ENCODE measurements at places on chromosomes 5 and 9.
A peak's percentile ranks its signal among the peaks of the same experiment; 100 is the strongest.

DNA sequence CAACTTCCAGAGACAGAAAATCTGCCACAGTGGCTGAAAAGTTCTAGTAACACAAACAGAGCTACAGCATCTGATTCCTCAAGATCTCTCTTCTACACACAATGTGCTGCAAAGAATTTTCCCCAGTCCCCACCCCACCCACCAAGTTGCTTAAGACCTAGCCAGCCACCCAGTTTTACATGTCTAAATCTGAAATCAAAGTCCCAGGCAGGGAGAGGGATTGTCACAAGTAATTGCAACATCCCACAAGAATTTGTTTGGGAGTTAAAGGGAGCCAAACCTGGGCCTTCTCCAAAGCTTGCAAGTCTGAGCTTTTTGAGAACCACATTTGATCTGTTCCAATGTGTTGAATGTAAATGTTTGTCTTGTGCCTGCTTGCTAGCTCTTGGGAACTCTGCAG, 15.5 kb downstream of the IGIP start:
- no peak for DNase-seq

DNA sequence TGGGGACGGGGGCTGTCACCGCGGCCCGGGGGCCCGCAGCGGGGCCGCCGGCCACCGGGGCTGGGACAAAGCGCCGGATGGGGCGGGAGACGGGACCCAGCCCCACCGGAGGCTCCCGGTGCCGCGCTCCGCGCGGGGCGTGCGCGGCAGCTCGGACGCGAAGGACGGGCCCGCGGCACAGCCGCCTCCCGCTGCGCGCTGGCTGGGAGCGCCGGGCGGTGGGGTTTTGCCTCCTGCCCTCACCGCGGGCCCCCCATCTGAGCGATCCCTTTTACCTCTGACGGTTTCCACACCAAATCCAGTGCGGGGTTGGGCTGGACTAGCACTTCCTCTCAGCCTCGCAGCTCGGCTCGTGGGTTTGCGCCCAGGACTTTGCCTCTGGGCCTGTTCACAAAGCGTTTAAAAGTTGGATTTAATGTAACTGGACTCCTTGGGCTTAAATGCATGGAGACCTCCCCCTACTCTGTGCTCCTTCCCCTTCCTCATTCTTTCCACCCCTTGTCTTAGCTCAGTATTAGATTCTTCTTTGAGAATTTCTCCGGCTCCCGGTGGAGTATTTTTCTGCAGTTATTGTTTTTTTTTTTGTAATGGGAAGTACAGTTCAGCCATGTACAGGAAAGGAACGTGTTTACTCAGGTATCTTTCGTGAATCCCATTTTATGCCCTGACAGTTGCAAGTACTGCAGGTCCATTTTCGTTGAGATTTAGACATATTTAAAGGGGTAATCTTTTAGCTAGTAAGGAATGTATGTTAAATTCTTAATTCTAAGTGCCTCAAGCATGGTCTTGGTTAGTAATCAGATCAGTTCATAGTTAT, 691 bp downstream of the FCHO2 start:
- DNase-seq: no peak

DNA sequence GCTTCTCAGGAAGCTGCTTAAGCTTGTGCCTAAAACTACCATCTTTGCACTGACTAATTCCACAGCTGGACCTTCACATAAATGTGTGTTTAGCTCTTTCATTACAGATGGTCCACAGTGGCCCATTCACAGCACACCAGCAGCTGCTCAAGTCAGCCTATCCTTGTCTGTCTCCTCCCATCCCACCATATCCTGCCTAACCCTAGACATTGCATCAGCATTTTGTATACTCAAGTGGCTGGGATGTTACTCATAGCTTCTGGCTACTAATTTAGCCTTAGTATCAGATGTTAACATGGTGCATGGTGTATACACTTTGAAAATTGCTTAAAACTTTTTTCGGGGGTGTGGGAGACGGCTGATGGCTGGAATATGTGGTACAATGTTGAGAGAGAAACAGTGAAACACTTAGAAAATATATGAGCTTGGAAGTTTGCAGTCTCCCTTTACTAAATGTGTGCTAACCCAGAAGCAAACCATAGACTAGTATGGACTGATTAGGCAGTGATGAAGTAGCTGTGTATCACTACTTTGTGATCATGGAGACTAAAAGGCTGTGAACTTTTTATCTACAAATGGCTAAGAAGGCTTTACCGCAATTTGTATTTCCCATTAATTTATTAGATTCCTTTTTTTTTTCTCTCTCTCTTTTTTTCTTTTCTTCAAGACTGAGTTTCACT, 83.1 kb downstream of the JMY start:
- DNase-seq: no peak

GRCh38 chr9:109779711-109780452, at the start of gene PALM2AKAP2:
Gene PALM2AKAP2 (plus strand): TSS chr9:109780198. CDS start chr9:109780489, 291 bp downstream.
- DNase-seq: no peak

DNA sequence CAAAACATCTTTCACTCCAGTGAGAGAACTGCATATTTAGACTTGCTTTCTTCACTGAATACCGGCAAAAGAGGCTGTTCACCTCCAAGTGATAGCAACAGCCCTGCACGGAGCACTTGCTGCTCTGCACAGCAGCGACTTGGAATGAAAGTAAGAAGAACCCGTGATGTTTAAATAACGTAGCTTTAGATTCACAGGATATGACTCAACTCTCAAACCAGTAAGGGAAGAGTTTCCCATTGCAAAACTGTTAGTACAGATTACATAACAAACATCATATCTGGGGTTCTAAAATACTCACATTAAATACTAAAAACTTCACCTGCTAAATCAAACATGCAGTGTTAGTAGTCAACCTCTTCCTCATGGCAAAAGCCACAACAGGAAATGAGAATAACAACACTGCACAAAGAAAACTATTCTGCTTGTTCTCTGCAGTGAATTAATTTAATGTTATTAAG, 203.4 kb downstream of the MCTP1 start:
- DNase-seq: no peak

DNA sequence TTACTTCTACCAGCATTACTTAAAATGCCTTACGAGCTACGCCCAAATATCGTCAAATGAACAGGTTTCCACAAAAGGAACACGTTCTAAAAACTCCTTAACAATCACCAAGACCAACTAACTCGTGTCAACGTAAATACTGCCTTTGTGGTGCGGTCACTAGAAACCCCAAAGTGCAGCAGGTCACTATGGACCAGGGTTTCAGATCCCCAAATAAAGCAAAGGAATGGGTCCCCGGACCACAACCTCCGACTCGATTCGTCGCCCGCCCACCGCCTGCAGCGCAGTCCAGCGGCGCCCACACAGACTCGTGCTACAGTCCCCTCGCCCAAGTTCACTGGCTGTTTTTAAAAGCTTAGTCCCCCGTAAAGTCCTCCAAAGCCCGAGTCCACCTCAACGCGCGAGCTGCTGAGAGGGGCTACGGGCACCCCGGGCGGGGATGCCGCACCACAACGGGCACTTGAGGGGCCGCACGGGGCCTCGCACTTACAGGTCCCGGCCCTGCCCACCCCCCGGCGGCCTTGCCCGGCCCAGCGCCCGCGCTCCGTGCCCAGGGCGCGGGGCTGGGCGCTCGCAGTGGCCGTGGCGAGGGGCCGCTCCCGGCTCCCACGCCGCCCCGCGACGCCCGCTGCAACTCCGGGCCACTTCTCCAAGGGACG, 1.1 kb downstream of the NFIB start:
- DNase-seq: no peak

DNA sequence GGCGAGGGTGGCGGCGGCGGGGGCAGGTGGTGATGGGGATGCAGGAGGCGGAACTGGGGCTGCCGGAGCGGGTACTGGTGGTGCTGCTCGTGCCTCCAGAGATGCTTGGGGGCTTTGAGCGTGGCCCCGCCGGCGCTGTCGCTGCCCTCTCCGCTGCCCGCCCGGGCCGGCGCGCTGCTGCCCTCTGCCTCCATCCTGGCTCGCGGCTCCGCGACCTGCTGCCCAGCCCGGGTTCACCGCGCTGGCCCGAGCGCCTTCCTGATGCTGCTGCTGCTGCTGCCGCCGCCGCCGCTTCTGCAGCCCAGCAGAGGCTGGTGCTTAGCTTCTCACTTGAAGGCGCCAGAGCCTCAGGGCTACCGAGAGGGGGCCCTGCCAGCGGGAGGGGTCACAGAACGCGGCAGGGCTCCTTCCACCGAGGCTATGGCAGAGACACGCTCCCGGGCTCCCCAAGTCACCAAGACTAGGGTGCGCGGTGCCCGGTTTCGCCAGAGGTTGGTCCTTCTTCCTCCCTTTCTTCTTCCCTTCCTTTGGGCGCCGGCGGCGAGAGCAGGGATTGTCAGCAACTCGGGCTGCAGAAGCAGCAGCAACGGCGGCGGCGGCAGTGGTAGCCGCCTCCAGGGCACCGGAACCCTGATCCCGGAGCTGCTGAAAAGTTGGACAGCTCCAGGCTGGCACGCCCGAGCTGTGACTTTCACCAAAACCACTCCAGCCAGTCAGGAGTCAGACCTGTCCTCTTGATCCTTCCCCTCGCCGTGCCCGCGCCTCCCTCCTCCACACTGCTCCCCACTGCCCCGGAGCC, at the start of gene PDE4D:
PDE4D (minus strand) TSS at position 298 of the 799 bp plus-strand sequence.
- DNase-seq: no peak

- no peak for DNase-seq
Observed at GRCh38 chr9:33676746-33677505, 118.4 kb upstream of the PRSS3 start.

DNA sequence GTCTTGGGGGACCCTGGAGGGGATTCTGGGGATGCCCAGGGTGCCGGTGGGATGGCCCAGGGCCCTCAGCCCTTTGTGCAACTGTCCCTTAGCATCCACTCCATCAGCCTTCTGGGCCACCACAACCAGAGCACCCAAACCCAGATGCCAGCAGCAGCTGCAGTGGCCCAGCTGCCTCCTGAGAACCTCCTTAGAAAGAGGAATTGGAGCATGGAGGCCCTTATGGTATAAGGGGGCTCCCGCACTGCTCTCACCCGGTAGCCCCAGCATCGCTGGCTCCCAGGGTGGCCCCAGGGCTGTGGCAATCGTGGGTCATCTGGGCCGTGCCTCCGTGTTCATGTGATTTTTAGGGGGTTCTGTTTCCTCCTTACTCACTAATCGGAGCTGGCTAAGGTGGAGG, 463.3 kb downstream of the ICE1 start:
- no peak for DNase-seq

DNA sequence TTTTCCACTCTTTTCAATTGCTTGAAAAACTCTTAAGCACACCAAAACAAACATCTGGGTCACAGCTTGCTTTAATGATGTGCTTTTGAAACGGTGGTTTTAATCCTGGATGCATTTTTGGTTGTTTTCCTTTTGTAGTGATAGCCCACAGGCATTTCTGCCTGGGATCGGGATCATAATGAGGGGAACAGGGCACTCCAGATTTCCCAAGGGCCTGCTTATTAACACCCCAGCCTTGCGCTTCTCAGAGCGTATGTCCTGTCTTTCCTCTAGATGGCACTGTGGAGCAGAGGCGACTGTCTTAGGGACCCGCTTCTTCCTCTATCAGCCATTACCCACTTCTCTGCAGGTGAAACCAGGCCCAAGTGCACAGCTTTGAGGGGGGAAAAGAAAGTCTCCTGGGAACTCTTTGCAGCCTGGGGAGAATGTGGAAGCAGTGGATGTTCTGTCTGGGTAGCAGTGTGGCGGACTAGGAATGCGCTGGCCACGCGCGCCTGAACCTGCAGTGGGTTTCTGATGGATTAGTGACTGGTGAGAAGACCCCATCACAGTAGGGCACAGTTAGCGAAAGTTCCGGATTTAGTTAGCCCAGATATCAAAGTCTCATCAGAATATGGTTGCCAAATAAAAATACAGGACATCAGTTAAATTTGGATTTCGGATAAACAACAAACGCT, 190.1 kb downstream of the GNA14 start:
- peak; percentile 18 for DNase-seq

GRCh38 chr5:125829349-125829748, 593.9 kb upstream of the GRAMD2B start:
- no peak for DNase-seq

DNA sequence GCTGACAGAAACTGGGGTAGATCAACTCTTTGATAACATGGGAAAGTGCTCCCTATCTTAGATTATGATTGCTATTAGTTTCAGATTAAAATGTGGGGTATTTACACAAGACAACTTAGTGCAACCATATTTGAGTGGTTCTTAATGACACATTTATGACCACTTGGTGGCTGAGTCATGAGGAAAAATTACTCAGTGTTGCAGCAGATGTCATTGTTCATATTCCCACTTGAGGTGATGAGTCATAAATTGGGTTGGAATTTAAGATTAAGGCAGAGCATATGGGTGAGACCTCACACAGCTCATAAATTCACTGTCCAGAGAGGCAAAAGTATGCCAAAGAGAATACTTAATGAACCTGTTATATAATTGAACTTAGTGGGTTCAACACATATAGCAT, 408.3 kb downstream of the DMRT2 start:
- DNase-seq: no peak

- no peak for DNase-seq
Observed at GRCh38 chr5:108720391-108720790, 27.3 kb upstream of the FER start.

DNA sequence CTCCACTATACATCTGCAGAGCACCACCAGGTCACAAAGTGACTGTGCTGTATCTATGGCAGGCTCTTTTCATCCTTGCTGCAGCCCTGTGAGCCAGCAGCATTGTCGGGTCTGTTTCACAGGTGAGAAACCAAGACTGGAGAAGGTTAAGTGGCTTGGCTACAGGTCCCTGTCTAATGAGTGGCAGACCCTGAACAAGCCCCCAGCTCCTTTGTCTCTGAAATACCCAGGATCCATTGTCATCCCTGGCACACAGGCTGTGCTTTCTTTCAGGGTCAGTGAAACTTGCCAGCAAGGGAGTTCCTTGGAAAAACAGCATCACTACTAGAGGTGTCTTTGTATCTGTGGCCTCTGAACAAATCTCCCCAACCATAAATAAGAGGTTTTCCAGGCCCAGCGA, 27.6 kb upstream of the CXCL14 start:
- DNase-seq: no peak

DNA sequence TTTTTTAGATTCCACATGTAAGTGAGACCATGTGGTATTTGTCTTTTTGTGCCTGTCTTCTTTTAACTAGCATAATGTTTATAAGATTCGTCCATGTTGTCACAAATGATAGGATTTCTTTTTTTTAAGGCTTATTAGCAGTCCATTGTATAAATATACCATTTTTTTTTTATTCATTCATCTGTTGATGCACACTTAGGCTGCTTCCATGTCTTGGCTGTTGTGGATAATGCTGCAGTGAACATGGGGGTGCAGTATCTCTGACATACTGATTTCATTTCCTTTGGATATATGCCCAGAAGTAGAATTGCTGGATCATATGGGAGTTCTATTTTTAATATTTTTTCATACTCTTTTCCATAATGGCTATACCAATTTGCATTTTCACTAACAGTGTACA, 48.7 kb downstream of the KIAA1958 start:
- no peak for DNase-seq

GRCh38 chr9:136047076-136047774, 47.9 kb downstream of the NACC2 start:
- DNase-seq: no peak

All from activated CD4-positive, alpha-beta T cell treated with anti-CD3 and anti-CD28 coated beads, Interleukin-2, amount 50 U/mL, for 24 hours (primary cell).